ENCODE measurements at places on chromosomes 6 and 20.

GRCh38 chr6:57173886-57174510, 1.9 kb downstream of the BAG2 start:
- DNase-seq = no peak

DNA sequence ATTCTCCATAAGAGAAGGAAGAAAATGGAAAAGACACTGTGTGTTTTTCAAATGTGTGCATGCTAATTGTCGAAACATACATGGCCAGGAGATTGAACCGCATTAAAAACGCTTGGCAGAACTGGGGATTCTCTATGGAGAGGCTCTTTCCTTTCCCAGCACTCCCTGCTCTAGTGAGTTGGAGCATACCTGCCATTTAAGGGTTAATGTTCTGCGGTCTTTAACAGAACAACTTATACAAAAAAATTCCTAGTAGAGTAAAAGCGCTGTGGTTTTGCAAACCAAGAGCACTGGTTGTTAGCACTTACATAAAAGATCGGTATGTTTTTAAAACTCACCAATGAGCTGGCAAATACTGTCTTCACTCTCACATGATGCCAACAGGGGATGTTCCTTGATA, 1.5 kb downstream of the TAGAP start:
- DNase-seq = no peak

- DNase-seq = no peak
Observed at GRCh38 chr6:111685526-111685925, 79.8 kb upstream of the TRAF3IP2 start.

DNA sequence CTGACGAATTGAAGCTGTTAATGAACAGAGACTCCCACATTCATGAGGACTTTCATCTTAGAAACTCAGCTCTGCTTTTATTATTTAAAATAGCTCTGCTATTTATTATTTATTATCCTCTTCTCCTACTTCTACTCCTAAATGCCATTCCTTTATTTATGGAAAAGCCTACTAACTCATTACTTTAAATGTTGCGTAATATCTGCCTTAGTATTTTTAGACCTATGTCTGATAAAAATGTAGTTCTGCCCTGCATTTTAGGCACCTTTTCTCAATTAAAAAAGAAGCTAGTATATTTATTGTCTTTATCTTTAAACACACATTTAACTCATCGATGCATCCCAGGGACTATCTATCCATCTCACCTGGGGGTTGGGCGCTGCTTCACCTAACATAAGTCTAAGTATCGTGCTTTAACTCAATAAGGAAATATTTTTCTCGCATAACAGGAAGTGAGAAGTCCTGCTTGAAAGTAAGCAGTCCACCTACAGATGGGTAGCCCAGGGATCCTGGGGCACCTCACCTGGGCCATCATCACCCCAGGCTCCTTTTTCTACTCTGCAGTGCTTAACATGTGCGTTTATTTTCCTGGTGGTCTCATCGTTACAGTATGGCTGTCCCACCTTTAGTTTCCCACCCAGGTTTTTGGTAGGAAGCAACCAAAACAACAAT, 31.3 kb upstream of the FAM184A start:
- DNase-seq = no peak

DNA sequence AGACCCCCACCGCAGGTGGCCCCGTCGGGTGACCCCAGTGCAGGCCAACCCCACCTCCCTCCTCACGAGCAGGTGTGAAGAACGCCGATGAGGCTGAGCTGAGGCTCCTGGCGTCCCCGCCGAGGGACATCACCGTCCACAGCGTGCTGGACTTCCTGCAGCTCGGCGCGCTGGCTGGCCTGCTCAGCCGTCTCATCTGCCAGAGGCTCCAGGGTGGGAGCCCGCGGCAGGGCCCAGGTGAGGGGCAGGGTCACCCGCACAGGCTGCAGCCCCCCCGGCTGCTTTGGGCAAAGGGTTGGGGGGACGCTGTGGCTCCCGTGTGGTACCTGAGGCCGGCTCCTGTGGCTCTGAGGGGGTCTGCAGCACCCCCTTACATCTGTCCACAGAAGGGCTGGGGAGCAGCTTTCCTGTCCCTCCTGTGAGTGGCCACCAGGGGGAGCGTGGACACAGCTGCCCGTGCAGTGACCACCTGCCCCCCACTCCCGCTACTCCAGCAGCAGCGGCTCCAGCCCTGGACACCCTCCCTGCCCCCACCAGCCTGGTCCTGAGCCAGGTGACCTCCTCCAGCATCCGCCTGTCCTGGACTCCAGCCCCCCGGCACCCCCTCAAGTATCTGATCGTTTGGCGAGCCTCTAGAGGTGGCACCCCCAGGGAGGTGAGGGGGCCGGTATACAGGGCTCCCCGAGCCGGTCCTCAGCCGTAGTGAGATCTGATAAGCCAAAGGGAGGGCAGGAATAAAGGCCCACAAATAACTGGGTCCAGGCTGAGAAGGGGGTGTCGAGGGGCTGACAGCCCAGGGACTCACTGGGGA, 16.5 kb downstream of the COL20A1 start:
- no peak for DNase-seq

- no peak for DNase-seq
Observed at GRCh38 chr6:48092550-48093217, 18.3 kb downstream of the PTCHD4 start.

GRCh38 chr6:25014791-25015560, 79.2 kb upstream of the RIPOR2 start:
- DNase-seq = peak; percentile 59

- DNase-seq = no peak
Observed at GRCh38 chr6:16542070-16542469, 219.2 kb downstream of the ATXN1 start.

- DNase-seq = no peak
Observed at GRCh38 chr6:165782812-165783211, 119.8 kb upstream of the PDE10A start.

- no peak for DNase-seq
Observed at GRCh38 chr6:16471910-16472297, 233.5 kb downstream of the GMPR start.

GRCh38 chr6:149648148-149649145, at the start of gene KATNA1:
TSS of gene KATNA1 (minus strand) at chr6:149648714. CDS start at chr6:149638547, 10,167 bp downstream.
- DNase-seq = peak; percentile 96

GRCh38 chr6:111997853-111998208, 56.1 kb upstream of the CCN6 start:
- DNase-seq = no peak
